ENCODE measurements at places on chromosomes 6 and 20. TPM values are rescaled to one million over a fixed set of nuclear protein-coding genes. Genes with fewer than 3 reads are reported as not detected.

RAB44 gene
- total RNA-seq = 0.33 TPM

FRK gene
- 2.3 TPM for total RNA-seq

EEF1A2 gene
- total RNA-seq = 87.6 TPM

COMMD7 gene
- total RNA-seq = 31.9 TPM

QRSL1 gene
- total RNA-seq = 21.4 TPM
